ENCODE measurements at places on chromosomes 6 and 20. TPM values are rescaled to one million over a fixed set of nuclear protein-coding genes. Genes with fewer than 3 reads are reported as not detected.

Gene MYBL2
- 20.8 TPM for total RNA-seq

Gene GOPC
- total RNA-seq = 31.8 TPM

Gene GATA5
- total RNA-seq = not detected

Gene STMN3
- 12.8 TPM for total RNA-seq

Gene DHX16
- 38.5 TPM for total RNA-seq

Gene DEFB124
- total RNA-seq = not detected

Gene BEND6
- total RNA-seq = 0.97 TPM

Gene DPM1
- 40.0 TPM for total RNA-seq

Gene AVP
- total RNA-seq = not detected

Gene POU5F1
- 88.7 TPM for total RNA-seq

Gene SLC17A1
- total RNA-seq = not detected

Gene NRSN2
- total RNA-seq = 43.2 TPM

Gene TCF21
- total RNA-seq = not detected

Gene TUBB2B
- total RNA-seq = 93.2 TPM

Gene NEURL2
- total RNA-seq = 3.6 TPM

Gene PSMB9
- total RNA-seq = not detected

Gene FAM184A
- total RNA-seq = 134 TPM

Gene FAM217B
- 11.4 TPM for total RNA-seq

Gene PLCB1
- total RNA-seq = 8.1 TPM

Gene ALDH8A1
- 0.15 TPM for total RNA-seq

Gene GJA10
- total RNA-seq = not detected

Gene NNAT
- 0.54 TPM for total RNA-seq

Gene DNMT3B
- total RNA-seq = 77.9 TPM

Gene ANKRD66
- not detected for total RNA-seq

Gene MCHR2
- total RNA-seq = not detected

Gene PIM1
- 9.6 TPM for total RNA-seq

Gene PLG
- not detected for total RNA-seq

Gene CST4
- total RNA-seq = not detected

Gene SYNDIG1
- 8.1 TPM for total RNA-seq

Gene BPIFA1
- total RNA-seq = not detected

Gene AURKA
- 14.3 TPM for total RNA-seq

Gene OR10C1
- total RNA-seq = not detected

Gene BTN1A1
- 1.4 TPM for total RNA-seq

Gene RBCK1
- 68.8 TPM for total RNA-seq

Gene CLPSL2
- total RNA-seq = not detected

Gene KCNQ5
- 0.08 TPM for total RNA-seq

Gene PHACTR3
- total RNA-seq = 8.7 TPM

Gene SCAND1
- 86.2 TPM for total RNA-seq

Gene ME1
- total RNA-seq = 13.4 TPM

Gene MYCT1
- total RNA-seq = 178 TPM

Gene BMP2
- total RNA-seq = 1.1 TPM

Gene VARS1
- total RNA-seq = 53.0 TPM

Gene TCF15
- total RNA-seq = 6.6 TPM

Gene ABHD12
- total RNA-seq = 28.0 TPM

Gene MOG
- not detected for total RNA-seq

Gene TRIM31
- total RNA-seq = not detected

Gene COL9A1
- 0.77 TPM for total RNA-seq

Gene KCNK16
- not detected for total RNA-seq

Gene FNDC11
- total RNA-seq = 1.3 TPM

Gene BNIP5
- total RNA-seq = not detected

Gene POLR1C
- total RNA-seq = 30.7 TPM

Gene LST1
- total RNA-seq = 1.7 TPM

Gene KCNQ2
- total RNA-seq = 3.2 TPM

Gene FAM162B
- total RNA-seq = 1.5 TPM

Gene CPXM1
- total RNA-seq = 139 TPM

Gene GJA1
- 363 TPM for total RNA-seq

Gene GPLD1
- 1.2 TPM for total RNA-seq

Gene TBC1D32
- total RNA-seq = 12.2 TPM

Gene PAK5
- 0.10 TPM for total RNA-seq
